Activated naive CD8-positive, alpha-beta T cell treated with anti-CD3 and anti-CD28 coated beads, Interleukin-2, amount 10 ng/mL, durations not matched to agents 7 days and 5 days (primary cell): ENCODE measurements at places on chromosomes 2 and 18.

GRCh38 chr2:136254681-136255080, 136.7 kb upstream of the CXCR4 start:
- no peak overlapping the region for H3K4me3 ChIP-seq
- no peak for DNase-seq
- no peak overlapping the region for H3K27ac ChIP-seq
- H3K36me3 ChIP-seq: no peaks in the 10 kb centered on the region
- peaks cover 3% of the 10 kb centered on the region for H3K27me3 ChIP-seq

- H3K27me3 ChIP-seq: no peaks in the 10 kb centered on the region
- no peaks in the 10 kb centered on the region for H3K36me3 ChIP-seq
- DNase-seq: no peak
- H3K4me1 ChIP-seq: no peaks in the 10 kb centered on the region
- no peak overlapping the region for H3K27ac ChIP-seq
- no peak overlapping the region for H3K4me3 ChIP-seq
Measured at GRCh38 chr2:71664161-71664560, 210.8 kb downstream of the DYSF start.

- no peak for DNase-seq
- H3K36me3 ChIP-seq: peaks cover 15% of the 10 kb centered on the region
- peak overlapping the region; percentile 37 for H3K27ac ChIP-seq
- H3K4me3 ChIP-seq: no peak overlapping the region
- peaks cover 64% of the 10 kb centered on the region for H3K4me1 ChIP-seq
Measured at GRCh38 chr2:203743441-203743981, 37.1 kb downstream of the CD28 start.

DNA sequence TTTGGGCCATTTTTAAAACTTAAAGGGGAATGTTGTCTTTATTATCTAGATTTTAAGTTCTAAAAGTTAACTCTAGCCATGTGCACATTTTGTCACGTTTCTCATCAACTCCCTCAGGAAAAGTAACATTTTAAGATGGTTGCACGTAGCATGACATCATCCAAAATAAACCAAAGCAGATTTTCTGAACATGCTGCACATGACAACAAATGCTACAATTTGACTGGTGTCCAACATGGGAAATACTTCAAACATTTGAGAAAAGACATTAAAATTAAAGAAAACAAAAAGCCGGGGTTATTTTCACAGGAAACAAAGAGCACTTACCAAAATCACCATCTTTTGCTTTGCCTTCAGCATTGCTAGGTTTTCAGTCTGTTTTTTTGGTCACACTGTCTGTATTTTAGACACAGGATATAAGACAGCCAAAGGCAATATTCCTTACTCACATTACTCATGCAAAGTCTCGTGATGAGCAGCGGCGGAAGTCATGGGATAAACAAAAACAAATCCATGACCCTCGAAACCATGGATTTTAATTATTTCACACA, 51.3 kb upstream of the RND3 start:
- H3K4me1 ChIP-seq: no peaks in the 10 kb centered on the region
- no peak overlapping the region for H3K4me3 ChIP-seq
- H3K27ac ChIP-seq: no peak overlapping the region
- no peaks in the 10 kb centered on the region for H3K36me3 ChIP-seq
- H3K27me3 ChIP-seq: no peaks in the 10 kb centered on the region
- DNase-seq: no peak

DNA sequence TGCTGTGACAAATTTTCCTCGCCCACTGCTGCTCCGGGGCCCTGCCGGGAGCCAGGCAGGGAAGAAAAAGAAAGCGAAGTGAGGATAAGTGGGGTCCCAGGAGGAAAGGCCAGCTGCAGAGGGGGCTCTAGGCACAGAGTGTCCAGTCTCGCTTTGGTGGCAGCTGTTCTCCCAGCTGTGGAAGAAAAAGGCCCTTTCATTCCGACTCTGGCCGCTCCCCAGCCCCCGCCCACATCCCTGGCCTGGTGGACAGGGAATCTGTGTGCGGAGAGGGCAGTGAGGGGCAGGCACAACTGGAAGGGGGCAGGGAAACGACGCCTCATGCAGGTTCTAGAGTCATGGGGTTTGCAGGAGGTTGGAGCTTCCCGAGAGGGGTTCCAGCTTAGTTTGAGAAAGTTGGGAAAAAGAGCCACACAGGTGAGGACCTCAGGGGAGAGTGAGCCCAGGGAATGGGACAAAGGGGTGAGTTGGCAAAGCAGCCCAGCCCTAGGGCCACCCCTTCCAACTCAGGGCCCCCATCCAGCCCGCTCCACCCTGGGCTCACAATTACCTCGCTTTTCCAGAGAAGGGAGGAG, 1.8 kb downstream of the RTKN start:
- peaks cover 51% of the 10 kb centered on the region for H3K27me3 ChIP-seq
- no peak overlapping the region for H3K27ac ChIP-seq
- peaks cover 1% of the 10 kb centered on the region for H3K36me3 ChIP-seq
- DNase-seq: no peak

DNA sequence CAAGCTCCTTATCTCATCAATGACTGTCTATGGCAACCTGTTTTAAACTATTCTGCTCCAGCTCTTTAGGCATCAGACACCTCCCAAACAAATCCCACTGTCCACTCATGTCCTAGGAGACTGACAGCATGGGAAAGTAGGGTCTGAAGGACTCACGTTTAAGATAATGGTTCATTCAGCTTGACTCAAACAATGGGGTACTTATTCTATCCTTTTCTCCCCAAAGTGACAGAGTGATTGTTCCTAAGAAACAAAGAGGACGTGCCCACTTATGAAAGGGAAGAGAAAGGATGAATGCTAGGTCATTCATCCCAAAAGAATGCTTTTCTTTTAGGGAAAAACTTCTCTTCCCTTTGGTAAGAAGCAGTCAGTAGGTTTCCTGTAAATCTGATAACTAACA, 41.9 kb downstream of the ALK start:
- no peak for DNase-seq
- H3K36me3 ChIP-seq: no peaks in the 10 kb centered on the region
- H3K27me3 ChIP-seq: peaks cover 3% of the 10 kb centered on the region
- H3K4me3 ChIP-seq: no peak overlapping the region
- no peak overlapping the region for H3K27ac ChIP-seq

DNA sequence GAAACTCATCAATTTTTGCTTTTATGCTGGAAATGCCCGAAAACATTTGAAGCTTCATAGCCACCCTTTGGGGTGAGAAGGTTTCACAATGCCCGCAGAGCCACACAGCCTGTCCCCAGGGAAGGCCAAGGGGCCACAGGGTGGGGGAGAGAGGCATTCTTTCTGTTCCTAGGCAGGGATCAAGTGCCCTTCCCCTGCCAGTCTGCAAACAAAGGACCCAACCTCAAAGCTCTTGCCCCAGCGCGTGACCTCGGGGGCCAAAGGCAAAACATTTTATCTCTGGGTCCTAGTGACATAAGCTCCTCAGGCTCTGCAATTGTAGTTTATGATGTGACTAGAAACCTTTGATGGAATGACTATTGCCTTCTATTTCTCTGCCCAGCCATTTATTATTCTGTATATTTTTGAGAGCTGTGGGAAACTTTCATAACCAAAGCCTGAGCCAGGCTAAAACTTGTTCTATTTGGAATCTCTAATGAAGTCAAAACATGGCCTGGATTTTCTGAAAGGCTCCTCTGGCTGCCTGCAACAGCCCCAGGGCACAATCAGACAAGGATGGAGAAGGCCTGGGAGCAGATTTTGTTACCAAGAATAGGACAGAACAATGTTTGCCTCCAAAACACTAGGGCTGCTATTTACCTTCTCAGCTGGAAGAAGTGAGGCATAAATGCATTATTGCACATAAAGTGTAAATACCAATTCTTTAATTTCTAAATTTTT, 137.2 kb upstream of the KCTD1 start:
- DNase-seq: no peak
- H3K36me3 ChIP-seq: no peaks in the 10 kb centered on the region
- no peak overlapping the region for H3K4me3 ChIP-seq
- no peaks in the 10 kb centered on the region for H3K4me1 ChIP-seq

GRCh38 chr2:224126440-224126839, 87.4 kb upstream of the SERPINE2 start:
- H3K4me1 ChIP-seq: no peaks in the 10 kb centered on the region
- no peak for DNase-seq
- no peaks in the 10 kb centered on the region for H3K36me3 ChIP-seq

- H3K36me3 ChIP-seq: no peaks in the 10 kb centered on the region
- no peak overlapping the region for H3K27ac ChIP-seq
- H3K4me1 ChIP-seq: no peaks in the 10 kb centered on the region
Measured at GRCh38 chr18:31990823-31991222, 27.8 kb upstream of the RNF125 start.

- DNase-seq: no peak
- H3K27me3 ChIP-seq: no peaks in the 10 kb centered on the region
- peaks cover 70% of the 10 kb centered on the region for H3K36me3 ChIP-seq
- no peaks in the 10 kb centered on the region for H3K4me1 ChIP-seq
- H3K27ac ChIP-seq: no peak overlapping the region
Measured at GRCh38 chr2:36582538-36582937, 15.4 kb downstream of the FEZ2 start.
